ENCODE measurements at places on chromosomes 4 and X. TPM values are rescaled to one million over a fixed set of nuclear protein-coding genes. Genes with fewer than 3 reads are reported as not detected.

ADAM29 gene
- total RNA-seq, result not detected

DNA sequence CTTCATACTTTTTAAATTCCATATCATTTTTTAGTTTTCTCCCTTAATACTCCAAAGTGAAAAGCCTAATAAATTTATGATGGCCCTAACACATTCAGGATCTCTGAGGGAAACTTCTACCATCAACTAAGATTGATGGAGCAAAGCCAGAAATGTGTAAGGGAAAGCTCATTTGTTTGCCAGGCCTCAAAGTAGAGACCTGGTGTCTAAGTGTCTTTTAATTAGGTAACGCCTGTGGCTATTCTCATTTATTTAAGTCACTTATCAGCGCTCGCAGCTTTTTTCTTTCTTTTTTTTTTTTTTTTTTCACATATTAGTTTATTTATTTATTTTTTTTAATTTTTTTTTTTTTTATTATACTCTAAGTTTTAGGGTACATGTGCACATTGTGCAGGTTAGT, 242.4 kb downstream of the TMA16 start:
- no peaks in the 10 kb centered on the region for H3K4me1 ChIP-seq
- no peak overlapping the region for H3K27ac ChIP-seq
- no peak overlapping the region for H3K4me3 ChIP-seq
- no peaks in the 10 kb centered on the region for H3K36me3 ChIP-seq
- no peak for DNase-seq
- no peaks in the 10 kb centered on the region for H3K27me3 ChIP-seq

DNA sequence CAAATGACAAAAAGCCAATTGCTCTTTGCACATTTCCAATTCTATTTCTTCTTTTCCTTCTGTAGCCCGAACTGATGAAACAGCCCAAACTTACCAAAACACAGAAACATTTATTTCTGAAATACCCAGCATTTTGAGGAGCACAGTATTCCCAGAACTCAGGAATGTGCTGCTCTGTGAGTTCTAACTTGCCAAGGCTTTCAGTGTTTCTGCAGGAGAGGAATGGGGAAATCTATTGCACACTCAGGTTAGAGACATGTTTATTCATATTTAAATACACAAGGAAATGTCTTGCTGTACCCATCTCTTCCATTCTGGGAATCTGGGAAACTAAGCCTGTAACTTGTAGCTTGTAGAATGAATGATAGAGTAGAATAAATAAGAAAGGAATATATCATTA, 10.7 kb downstream of the TMPRSS11D start:
- no peak for DNase-seq
- no peak overlapping the region for H3K27ac ChIP-seq
- H3K4me3 ChIP-seq, result no peak overlapping the region
- no peaks in the 10 kb centered on the region for H3K4me1 ChIP-seq
- H3K27me3 ChIP-seq, result no peaks in the 10 kb centered on the region

- H3K36me3 ChIP-seq, result no peaks in the 10 kb centered on the region
- H3K27me3 ChIP-seq, result no peaks in the 10 kb centered on the region
- H3K27ac ChIP-seq, result no peak overlapping the region
- no peak for DNase-seq
- H3K4me1 ChIP-seq, result no peaks in the 10 kb centered on the region
Observed at GRCh38 chrX:122833230-122833629, 350.8 kb upstream of the GRIA3 start.

DNA sequence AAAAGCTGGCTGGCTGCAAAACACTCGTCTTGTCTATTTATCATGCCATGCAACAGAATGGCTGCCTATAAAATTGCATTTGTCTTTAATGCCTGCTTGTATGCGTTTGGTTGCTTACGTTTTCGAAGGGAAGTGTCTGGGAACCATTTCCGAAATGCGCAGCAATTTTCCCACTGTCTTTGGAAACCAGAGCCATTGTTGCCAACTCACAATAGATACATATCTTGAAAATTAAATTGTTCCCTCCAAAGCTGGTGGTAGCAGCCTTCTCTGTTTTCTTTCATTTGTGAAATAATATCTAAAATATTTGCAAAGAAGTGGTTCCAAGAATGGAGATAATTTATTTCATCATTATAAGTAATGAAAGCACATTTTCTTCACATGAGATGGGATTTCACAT, 53.4 kb downstream of the MAMLD1 start:
- H3K36me3 ChIP-seq, result no peaks in the 10 kb centered on the region
- no peak for DNase-seq
- no peak overlapping the region for H3K4me3 ChIP-seq
- no peaks in the 10 kb centered on the region for H3K4me1 ChIP-seq
- no peaks in the 10 kb centered on the region for H3K27me3 ChIP-seq

UGT2B10 gene
- not detected for total RNA-seq

GRCh38 chr4:134313591-134313990, 112.0 kb upstream of the PABPC4L start:
- H3K36me3 ChIP-seq, result no peaks in the 10 kb centered on the region
- DNase-seq, result no peak
- no peaks in the 10 kb centered on the region for H3K27me3 ChIP-seq
- no peak overlapping the region for H3K4me3 ChIP-seq
- H3K4me1 ChIP-seq, result no peaks in the 10 kb centered on the region

MTNR1A gene
- total RNA-seq, result not detected

PAGE1 gene
- not detected for total RNA-seq

PABPC1L2B gene
- not detected for total RNA-seq

- H3K4me3 ChIP-seq, result no peak overlapping the region
- no peak overlapping the region for H3K27ac ChIP-seq
- no peaks in the 10 kb centered on the region for H3K4me1 ChIP-seq
- no peak for DNase-seq
- no peaks in the 10 kb centered on the region for H3K36me3 ChIP-seq
Observed at GRCh38 chr4:83490876-83491450, 6.1 kb upstream of the ABRAXAS1 start.

GRCh38 chrX:102697494-102697893, 14.8 kb upstream of the GPRASP2 start:
- H3K27ac ChIP-seq, result no peak overlapping the region
- no peak for DNase-seq
- H3K36me3 ChIP-seq, result no peaks in the 10 kb centered on the region
- H3K4me3 ChIP-seq, result no peak overlapping the region
- no peaks in the 10 kb centered on the region for H3K4me1 ChIP-seq
- H3K27me3 ChIP-seq, result no peaks in the 10 kb centered on the region

XAGE2 gene
- not detected for total RNA-seq

FOXR2 gene
- total RNA-seq, result not detected

DNA sequence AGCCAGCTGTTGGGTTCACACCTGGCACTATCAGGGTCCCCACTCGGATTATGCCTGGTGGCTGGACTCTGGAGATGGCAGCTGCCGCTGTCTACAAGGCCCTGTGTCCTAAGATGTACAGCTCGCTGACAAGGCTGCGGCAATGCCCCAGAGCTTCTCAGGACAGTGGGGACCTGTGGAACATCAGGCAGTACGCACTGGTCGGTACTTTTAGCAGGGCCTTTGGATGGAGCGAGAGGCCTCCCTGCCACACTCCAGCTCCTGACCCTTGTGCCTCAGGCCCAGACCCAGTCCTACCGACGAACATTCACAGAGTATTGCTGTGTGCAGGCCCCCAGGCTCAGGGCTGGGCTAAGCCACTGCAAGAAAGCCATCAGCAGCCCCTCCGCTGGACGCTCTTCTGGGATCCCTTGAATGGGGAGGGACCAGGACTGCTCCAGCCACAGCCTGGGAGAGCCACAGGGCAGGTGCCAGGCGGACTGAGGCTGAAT, 45.7 kb upstream of the HMX1 start:
- H3K4me1 ChIP-seq, result no peaks in the 10 kb centered on the region
- no peaks in the 10 kb centered on the region for H3K36me3 ChIP-seq
- H3K27me3 ChIP-seq, result peaks cover 5% of the 10 kb centered on the region
- no peak for DNase-seq
- no peak overlapping the region for H3K4me3 ChIP-seq
- H3K27ac ChIP-seq, result no peak overlapping the region

DNA sequence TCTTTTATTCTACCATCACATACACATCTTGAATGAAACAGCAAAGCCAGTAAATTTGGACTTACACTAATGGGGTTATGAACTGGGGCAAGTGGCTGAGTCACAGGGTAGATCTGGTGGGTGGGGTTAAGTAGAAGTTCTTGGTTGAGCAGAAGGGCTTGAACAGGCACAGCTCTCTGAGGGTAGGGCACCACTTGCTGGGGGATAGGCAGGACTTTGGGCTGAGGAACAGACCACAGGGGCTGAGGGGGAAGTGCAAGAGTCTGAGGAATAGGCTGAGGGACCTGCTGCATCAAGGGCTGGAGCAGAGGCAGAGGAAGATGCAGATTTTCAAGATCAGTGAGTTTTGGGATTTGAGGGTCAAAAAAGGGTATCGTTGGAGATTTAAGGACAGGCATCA, 8.3 kb downstream of the CSN2 start:
- H3K27me3 ChIP-seq, result no peaks in the 10 kb centered on the region
- H3K4me3 ChIP-seq, result no peak overlapping the region
- no peaks in the 10 kb centered on the region for H3K4me1 ChIP-seq
- DNase-seq, result no peak
- H3K27ac ChIP-seq, result no peak overlapping the region
- no peaks in the 10 kb centered on the region for H3K36me3 ChIP-seq

GRCh38 chrX:118383120-118383519, 37.2 kb downstream of the WDR44 start:
- no peak overlapping the region for H3K27ac ChIP-seq
- H3K4me3 ChIP-seq, result no peak overlapping the region
- H3K36me3 ChIP-seq, result no peaks in the 10 kb centered on the region

MAOB gene
- total RNA-seq, result 8.6 TPM

DNA sequence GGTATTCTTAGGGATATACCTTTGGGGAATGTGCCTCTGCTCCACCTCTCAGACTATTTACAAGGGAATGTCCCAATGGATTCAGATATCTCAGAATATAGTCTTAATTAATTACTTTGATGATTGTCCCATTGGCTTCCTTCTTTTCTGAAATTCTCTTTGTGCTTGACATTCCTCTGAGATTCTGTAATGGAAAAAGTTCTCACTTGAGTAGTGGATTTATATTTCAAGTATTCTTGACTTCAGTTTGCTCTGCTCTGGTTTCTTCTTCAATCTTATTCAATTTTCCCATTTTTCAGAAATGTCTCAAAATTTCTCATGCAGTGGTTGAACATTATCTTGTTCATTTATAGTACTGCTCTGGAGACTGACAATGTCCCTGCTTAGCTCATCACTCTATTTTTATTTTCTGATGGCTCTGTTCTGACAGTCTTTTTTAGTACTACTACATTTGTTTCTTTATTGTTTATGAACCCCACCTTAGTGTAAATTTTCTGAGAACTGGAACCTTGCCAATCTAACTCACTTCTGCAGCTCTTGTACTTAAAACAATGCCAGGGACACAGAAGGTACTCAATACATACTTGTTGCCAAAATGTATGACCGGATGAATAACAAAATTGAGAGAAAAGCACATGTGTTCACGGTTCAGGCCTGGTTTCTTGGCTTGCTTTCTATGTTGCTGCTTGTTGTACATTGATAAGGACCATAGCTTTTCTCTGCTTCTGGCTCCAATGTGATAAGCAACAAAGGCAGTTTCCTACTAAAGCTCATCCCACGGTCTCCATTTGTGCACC, 471.7 kb downstream of the GASK1B start:
- DNase-seq, result no peak
- no peak overlapping the region for H3K27ac ChIP-seq
- no peaks in the 10 kb centered on the region for H3K27me3 ChIP-seq
- no peaks in the 10 kb centered on the region for H3K36me3 ChIP-seq

GRCh38 chrX:44451056-44451455, 91.6 kb downstream of the FUNDC1 start:
- no peaks in the 10 kb centered on the region for H3K4me1 ChIP-seq
- H3K27me3 ChIP-seq, result no peaks in the 10 kb centered on the region
- H3K36me3 ChIP-seq, result no peaks in the 10 kb centered on the region
- H3K4me3 ChIP-seq, result no peak overlapping the region
- H3K27ac ChIP-seq, result no peak overlapping the region
- DNase-seq, result no peak

DNA sequence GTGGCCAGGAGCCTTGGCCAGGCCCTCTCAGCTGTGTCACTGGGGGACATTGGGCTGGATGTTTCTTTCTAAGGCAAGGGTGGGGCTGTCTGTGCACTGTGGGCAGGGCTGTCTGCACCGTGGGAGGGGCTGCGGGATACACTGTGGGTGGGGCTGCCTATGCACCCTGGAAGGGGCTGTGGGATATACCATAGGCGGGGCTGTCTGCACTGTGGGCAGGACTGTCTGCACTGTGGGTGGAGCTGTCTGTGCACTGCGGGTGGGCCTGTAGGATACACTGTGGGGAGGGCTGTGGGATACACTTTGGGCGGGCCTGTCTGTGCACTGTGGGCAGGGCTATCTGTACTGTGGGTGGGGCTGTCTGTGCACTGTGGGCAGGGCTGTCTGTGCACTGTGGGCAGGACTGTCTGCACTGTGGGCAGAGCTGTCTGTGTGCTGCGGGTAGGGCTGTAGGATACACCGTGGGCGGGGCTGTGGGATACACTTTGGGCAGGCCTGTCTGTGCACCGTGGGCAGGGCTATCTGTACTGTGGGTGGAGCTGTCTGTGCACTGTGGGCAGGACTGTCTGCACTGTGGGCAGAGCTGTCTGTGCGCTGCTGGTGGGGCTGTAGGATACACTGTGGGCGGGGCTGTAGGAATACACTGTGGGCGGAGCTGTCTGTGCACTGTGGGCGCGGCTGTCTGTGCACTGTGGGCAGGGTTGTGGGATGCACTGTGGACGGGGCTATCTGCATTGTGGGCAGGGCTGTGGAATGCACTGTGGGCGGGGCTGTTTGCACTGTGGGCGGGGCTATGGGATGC, 31.1 kb downstream of the ACOX3 start:
- H3K4me3 ChIP-seq, result no peak overlapping the region
- no peaks in the 10 kb centered on the region for H3K36me3 ChIP-seq
- no peaks in the 10 kb centered on the region for H3K27me3 ChIP-seq
- DNase-seq, result peak; percentile 51
- H3K4me1 ChIP-seq, result peaks cover 10% of the 10 kb centered on the region
- no peak overlapping the region for H3K27ac ChIP-seq

DNA sequence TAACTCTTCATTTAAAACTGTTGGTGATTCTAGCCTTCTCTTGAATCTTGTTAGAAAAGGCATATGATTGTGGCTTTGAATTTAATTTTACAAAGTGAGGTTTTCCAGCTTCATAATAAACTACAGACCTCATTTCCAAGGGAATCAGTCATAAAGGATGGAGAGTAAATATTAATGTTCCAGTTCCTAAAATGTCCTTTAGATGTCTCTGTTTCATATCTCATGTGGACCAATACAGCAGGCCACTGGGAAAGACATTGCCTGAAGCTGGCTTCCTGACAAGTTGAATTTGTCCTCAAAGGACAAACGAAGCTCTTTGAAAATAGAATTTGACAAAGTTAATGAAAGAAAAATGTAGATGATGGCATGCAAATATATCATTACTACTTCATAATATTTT, 125.4 kb downstream of the ZNF330 start:
- DNase-seq, result no peak
- no peaks in the 10 kb centered on the region for H3K27me3 ChIP-seq
- H3K36me3 ChIP-seq, result no peaks in the 10 kb centered on the region
- peaks cover 22% of the 10 kb centered on the region for H3K4me1 ChIP-seq

DNA sequence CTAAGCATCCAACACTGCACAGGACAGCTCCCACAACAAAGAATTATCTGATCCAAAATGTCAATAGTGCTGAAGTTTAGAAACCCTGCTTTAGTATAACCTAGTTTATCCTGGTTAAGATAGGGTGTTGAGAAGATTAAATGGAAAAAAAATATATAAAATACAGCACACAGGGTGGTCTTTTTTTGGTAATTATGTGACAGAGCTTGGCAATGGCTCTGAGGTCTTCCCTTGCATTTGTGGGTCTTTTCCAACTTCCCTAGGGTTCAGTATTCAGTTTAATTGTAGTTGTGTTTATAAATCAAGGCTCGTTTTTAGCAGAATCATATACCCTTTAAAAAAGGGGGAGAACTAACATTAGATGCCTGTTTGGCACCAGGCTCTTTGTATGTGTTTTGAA, 36.6 kb downstream of the REPS2 start:
- DNase-seq, result no peak
- no peaks in the 10 kb centered on the region for H3K27me3 ChIP-seq
- H3K36me3 ChIP-seq, result no peaks in the 10 kb centered on the region
- H3K4me1 ChIP-seq, result no peaks in the 10 kb centered on the region
- H3K27ac ChIP-seq, result no peak overlapping the region

CSAG2 gene
- total RNA-seq, result not detected

All from transverse colon (tissue), 4 donors.